ENCODE measurements at places on chromosomes 1 and 21. TPM values are rescaled to one million over a fixed set of nuclear protein-coding genes. Genes with fewer than 3 reads are reported as not detected.

DNA sequence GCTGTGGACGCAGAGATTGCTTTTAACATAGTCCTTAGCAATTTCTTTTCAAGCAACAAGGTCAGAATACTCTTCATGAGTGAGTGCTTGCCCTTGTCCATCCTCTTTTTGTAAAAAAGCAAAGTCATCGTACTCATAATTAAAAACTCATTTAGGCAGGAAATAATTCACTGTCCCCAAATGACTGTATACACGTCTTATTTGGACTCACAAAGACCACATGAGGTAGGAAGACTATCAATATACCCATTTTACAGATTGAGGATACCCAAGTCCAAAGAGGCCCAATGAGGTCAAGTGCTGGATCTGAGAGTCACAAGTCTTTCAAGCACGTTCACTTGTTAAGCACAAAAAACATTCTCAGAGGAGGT, 13.2 kb downstream of the ITPKB start:
- no peak for DNase-seq

DNA sequence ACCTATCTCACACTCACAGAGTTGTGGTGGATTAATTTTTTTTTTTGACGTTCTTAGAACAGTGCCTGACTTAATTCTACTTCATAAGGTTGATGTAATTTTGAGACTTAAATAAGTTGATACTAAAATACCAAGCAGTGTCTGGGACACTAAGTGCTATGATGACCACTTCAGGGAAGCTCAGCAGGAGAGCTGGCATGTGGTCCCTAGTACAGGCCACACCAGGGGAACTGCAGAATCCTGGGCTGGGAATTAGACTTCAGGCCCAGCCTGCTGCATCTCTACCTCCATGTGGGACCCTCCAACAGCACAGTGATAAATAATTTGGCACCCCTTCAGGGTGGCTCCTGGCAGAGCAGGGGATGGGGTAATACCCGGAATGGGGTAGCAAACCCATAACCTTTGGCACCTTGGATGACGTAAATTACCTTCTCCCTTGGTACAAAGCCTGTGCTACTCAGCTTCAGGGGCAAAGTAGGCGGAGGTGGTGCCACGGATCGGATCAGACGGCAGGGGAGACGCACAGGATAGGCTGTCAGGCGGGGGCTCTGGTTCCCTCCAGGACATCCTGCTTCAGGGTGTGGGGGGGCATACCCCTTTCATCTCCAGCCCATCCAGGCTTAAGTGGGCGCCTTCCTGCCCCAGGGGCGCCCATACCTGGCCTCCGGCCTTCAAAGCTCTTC, 4.8 kb downstream of the MFSD2A start:
- DNase-seq = peak; percentile 9

- peak; percentile 78 for DNase-seq
Measured at GRCh38 chr1:246492611-246493245, 14.4 kb downstream of the SMYD3 start.

GRCh38 chr21:42459546-42460215, 36.3 kb downstream of the RSPH1 start:
- no peak for DNase-seq

DNA sequence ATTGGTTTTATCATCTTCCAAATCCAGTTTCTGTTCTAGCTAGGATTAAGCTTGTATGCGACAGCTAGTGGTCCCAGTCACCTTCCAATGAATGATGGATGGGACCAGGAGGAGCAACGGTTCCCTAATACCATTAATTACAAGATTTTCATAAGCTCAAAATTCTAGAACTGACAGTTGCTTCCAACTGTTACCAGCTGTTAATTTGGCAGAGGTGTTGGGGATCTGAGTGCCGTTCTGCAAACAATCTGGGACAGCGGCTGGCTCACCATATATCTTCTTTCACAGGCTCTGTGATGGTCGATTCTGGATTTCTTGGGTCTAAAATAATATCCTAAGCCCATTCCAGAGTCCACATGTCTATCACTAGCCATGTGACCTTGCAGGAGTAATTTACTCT, 34.5 kb upstream of the RALGPS2 start:
- DNase-seq = no peak

The CASQ2 gene
- total RNA-seq = not detected

The ATP1A2 gene
- not detected for total RNA-seq

The OR2M3 gene
- not detected for total RNA-seq
